Stimulated activated CD4-positive, alpha-beta T cell treated with anti-CD3 and anti-CD28 coated beads, Interleukin-4, amount 100 ng/mL, for 48 hours (primary cell): ENCODE measurements at places on chromosomes 12 and 14.

GRCh38 chr12:54991161-54991990, 6.8 kb upstream of the TESPA1 start:
- DNase-seq: no peak

GRCh38 chr12:6644903-6645302, 2.3 kb downstream of the ACRBP start:
- no peak for DNase-seq

- no peak for DNase-seq
Observed at GRCh38 chr14:60893911-60894310, 87.0 kb downstream of the TRMT5 start.

GRCh38 chr14:53621433-53621832, 335.2 kb downstream of the BMP4 start:
- DNase-seq: no peak

DNA sequence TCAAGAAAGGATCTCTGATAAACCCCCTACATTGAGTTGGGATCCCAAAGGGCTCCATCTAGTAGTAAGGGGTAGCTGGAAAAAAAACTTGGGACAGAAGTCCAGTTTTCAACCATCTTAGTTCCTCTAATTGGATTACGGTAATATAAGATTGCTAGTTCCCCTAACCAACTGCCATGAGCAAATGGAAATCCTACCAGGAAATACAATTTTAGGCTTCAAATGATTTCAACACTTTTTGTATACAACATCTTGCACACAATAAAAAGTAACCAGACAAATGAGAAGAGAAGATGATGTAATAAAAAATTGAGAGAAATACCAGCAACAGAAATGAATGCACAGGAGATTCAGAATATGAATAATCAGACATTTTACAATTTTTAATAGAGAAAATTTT, 73.0 kb downstream of the TSHR start:
- no peak for DNase-seq

DNA sequence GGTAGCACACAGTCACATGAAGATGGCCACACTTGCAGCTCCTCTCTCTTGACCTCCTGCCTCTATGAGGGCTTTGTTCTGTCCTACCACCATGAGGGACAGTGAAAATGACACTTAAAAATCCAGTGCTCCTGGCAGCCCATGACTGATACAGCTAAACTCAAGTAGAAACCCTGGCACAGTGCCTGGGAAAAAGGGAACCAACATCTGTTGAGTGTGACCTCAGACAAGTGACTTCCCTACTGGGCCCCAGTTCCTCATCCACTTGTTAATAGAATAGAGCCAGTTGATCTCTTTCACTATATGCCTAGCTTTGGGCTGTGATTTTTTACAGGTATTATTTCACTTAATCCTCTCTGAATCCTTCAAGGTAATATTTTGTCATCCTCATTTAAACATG, 4.8 kb downstream of the GUCY2C start:
- DNase-seq: no peak

- no peak for DNase-seq
Observed at GRCh38 chr14:59439256-59439965, 25.8 kb downstream of the GPR135 start.

DNA sequence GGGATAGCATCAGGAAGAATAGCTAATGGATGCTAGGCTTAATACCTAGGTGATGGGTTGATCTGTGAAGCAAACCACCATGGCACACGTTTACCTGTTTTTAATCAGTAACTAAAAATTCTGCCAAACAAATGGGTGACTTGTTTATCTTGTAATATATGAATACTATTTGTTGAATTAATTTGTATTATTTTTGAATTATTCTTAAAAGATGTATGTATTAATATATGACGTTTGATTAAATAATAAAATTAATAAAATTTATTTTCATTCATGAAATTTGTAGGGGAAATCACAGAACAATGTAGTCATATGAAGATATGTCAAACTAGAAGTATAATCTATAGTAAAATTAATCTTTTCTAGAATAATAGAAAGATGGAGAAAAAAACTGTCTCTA, 32.3 kb upstream of the OR10A7 start:
- no peak for DNase-seq

GRCh38 chr12:100043631-100044030, 58.9 kb upstream of the ANKS1B start:
- DNase-seq: no peak

DNA sequence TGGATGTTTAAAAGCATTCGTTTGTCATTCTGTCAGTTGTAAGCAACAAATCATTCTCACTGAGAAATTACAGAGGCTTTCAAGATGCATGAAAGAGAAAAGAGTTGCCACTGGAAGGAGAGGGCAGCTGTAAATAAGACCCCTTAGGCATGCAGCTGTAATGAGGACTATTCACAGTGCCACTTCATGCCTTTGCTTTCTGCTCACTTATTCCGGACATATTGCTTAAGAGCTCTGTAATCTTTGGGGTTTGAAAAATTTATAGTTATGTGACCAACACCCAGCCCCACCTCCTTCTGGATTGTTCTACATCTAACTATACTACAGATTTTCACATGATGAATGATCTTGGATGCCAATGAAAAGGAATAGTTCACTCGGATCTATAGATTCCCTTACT, 194.8 kb upstream of the DCN start:
- DNase-seq: no peak

DNA sequence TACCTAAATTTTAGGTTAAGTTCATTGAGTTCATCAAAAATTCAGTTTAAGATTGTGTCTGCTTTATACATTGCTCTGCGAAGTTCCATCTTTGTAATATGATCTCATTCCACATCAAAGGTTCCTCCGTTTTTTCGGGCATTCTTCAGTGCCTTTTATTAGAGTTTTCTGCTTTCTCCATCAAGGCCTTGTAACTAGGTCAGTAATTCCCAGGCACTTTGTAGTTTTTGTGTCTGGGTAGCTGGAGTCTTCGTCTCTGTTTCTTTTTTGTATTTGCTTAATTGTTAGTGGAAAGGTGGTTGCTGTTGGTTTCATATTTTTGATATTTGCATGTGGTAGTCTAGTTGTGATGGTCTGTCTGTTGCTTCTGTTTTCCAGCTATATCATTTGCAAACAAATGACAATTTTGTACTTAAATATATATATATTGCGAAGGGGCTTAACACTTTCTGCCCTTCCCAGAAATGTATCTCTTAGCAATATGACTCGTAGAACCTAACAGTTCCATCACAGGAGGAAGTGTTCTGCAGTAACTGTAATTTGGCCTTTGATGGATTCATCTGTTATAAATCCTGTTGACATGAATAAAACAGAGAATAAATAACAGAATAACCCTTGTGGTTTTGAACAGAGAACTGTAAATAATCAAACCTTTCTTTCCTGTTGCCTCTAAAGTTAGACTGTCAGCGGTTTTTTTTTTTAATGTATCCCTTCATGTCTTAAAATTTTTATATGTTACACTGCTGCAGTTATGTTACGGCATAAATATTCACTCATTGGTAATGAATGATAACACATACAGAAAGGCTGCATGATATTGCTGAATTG, 88.4 kb upstream of the DYNC1H1 start:
- DNase-seq: no peak

GRCh38 chr12:75488553-75488952, 8.0 kb downstream of the GLIPR1 start:
- DNase-seq: no peak

DNA sequence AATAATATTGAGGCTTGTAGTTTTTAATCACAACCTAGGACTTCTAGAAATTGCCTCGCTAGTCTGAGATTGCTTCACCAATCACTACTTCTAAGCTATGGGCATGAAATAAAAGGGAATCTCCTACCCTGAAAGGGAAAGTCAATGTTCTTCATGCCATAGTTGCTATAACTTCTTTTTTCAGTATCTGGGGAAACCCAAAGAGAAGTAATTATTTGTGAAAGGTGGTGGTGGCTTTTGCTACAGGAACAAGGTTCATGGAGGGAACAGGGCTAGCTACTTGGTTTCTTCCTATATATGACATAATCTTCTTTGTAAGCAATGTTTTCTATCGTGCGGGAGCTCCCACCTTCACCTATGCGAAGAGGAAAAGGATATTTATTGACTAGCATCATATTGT, 61.6 kb upstream of the DNM1L start:
- DNase-seq: no peak

GRCh38 chr14:35999294-35999693, 173.2 kb downstream of the BRMS1L start:
- no peak for DNase-seq

DNA sequence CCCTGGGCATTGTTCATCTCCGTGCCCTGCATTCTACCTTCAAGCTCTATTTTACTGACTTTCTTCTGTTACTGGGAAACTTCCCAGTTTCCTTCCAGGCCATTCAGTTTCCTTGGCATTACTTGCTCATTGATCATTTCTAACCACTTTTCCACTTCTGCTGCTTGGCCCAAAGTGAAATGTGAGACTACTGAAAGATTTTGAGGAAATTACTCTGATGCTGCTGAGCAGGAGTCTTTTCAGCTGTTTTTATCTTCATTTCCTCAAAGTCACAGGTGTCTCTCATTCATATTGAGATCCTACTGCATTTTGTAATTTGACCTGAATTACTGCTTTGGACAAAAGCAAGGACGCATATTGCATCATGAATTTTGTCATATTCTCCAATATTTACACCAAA, 26.4 kb upstream of the DBX2 start:
- no peak for DNase-seq

DNA sequence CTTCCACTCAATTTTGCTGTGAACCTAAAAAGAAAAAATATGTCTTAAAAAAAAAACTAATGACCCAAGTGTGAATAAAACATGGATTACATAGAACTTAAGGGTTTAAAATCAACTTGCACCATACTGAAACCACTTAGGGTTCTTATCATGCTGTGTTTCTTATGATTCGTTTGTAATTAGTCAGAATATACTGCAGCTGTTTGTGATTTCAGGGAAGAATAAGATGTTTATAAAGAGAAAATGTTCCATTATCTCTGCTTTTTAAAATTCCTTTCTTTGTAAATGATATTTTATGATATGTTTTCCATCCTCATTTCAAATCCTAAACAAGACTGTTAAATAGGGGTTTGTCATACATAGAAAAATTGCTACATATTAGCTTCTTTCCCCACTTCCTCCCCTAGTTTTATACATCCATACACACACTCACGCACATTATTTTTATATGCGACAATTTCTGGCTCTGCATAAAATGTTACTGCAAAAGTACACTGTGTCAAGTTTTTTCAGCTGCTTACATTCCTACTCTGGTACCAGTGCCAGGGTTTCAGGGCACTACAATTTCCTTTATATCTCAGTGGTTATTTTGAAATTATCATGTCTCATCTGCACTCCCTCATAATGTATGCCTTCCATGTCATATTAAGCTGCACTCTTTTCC, 275.2 kb upstream of the GARIN6 start:
- no peak for DNase-seq

GRCh38 chr12:85461127-85461526, 181.1 kb downstream of the ALX1 start:
- DNase-seq: no peak

DNA sequence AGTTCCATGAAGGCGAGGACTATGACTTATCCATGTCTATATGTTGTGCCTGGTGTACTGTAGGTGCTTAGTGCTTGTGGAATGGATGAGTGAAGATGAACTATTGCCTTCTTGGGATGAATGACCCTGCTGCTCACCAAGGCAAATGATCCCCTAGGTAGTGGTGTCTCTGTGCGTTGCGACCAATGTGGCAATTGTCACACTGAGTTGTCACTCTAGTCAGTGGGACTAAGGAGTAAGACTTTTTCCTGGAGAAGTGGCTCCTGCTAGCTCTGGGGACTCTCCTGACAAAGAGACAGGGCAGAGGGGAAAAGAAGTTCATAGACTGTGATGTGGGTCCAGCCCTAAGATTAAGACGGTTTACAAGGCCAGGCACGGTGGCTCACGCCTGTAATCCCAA, 3.4 kb upstream of the ACVR1B start:
- no peak for DNase-seq

DNA sequence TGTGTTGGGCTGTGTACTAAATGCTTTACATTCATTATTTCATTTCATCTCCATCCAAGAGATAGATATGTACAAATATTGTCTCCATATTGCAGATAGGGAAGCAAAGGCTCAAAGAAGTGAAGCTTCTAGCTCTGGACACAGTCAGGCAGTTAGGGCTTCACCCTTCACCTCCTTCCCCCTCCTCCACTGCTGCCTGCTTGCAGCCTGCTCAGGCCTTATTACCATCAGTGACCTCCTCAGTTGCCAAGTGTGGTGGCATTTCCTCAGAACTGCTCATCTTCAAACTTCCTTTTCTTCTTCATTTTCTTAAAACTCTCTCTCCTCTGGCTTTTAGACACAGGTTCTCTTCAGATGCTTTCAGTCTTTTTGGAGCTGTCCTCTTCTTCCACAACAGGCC, 4.7 kb upstream of the GPATCH2L start:
- DNase-seq: no peak

DNA sequence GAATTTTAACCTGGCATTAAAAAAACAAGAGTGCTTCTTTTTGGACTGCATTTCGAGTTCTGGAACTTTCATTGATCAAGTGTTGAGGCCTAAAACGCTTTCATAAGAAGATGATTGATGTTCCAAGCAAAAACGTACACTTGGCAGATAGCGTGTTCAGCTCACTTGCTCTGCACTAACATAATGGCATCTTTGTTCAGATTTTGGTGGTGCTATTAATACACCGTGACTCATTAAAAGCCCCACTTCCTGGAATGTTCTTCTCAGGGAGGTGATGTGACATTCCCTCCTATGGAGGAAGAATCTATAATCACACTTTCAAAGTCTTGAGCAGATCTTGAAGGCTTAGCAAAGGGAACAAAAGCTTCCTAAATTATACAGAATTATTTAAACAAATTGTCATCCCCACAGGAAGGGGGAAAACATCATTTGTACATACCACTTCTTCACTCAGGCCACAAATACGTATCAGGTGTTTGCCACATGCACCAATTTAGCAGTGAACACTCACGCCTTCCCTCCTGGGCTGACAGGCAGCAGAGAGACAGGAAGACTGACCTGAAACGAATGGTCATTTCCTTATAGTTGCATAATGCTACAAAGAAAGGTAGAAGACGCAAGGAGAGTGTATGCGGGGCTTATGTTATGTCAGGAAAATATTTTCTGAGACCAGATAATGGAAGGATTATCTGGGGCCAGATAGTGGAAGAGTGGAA, 15.4 kb downstream of the HSP90AA1 start:
- no peak for DNase-seq

GRCh38 chr12:64521833-64522232, 69.9 kb downstream of the TBK1 start:
- DNase-seq: no peak

- DNase-seq: no peak
Observed at GRCh38 chr14:68841016-68841809, 48.3 kb upstream of the ZFP36L1 start.

DNA sequence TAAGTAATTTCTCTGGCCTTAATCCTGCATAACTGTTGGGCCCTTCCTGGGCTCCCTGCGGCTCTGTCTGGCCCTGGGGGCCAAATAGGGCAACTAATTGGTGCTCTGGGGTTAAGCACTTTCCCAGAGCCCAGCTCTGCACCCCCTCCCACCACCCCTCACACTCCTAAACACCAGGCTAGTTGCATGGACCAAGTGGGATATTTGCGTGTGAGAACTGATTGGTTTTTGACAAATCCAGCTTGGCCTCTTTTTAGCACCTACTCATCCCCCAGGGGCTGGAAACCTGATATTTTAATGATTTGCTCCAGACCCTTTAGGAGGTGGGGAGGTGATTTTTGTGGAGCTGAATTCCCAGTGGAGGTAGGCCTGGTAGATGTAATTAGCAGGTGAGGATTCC, 91.9 kb downstream of the DICER1 start:
- DNase-seq: no peak

- no peak for DNase-seq
Observed at GRCh38 chr12:46983393-46983793, 96.0 kb upstream of the PCED1B start.
